Upper lobe of left lung (tissue), 6 donors: ENCODE measurements at places on chromosomes 4 and X. TPM values are rescaled to one million over a fixed set of nuclear protein-coding genes. Genes with fewer than 3 reads are reported as not detected.
A peak's percentile ranks its signal among the peaks of the same experiment; 100 is the strongest.

- H3K4me1 ChIP-seq: peaks cover 4% of the 10 kb centered on the region
- no peaks in the 10 kb centered on the region for H3K27me3 ChIP-seq
- no peak overlapping the region for H3K27ac ChIP-seq
- no peak overlapping the region for H3K4me3 ChIP-seq
Measured at GRCh38 chr4:175935016-175935661, 123.1 kb upstream of the GPM6A start.

DNA sequence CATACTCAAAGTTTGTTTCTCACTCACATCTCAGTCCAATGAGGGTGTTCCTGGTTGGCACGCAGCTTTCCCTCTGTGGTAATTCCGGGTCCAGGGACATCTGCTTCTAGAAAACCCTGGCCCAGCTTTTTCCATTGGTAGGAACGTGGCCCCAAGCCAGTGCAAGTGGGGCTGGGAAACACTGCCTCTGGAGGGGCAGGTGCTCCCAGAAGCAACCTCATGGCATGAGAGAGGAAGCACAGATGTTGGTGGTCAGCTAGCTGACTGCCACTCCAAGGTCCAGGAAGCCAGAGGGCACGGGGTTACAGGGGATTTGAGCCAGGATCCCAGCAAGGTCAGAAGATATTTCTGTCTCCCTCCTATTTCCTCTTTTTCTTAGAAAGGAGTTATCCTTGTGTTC lies 47.5 kb downstream of the DCTD start:
- no peaks in the 10 kb centered on the region for H3K36me3 ChIP-seq
- DNase-seq: no peak

DNA sequence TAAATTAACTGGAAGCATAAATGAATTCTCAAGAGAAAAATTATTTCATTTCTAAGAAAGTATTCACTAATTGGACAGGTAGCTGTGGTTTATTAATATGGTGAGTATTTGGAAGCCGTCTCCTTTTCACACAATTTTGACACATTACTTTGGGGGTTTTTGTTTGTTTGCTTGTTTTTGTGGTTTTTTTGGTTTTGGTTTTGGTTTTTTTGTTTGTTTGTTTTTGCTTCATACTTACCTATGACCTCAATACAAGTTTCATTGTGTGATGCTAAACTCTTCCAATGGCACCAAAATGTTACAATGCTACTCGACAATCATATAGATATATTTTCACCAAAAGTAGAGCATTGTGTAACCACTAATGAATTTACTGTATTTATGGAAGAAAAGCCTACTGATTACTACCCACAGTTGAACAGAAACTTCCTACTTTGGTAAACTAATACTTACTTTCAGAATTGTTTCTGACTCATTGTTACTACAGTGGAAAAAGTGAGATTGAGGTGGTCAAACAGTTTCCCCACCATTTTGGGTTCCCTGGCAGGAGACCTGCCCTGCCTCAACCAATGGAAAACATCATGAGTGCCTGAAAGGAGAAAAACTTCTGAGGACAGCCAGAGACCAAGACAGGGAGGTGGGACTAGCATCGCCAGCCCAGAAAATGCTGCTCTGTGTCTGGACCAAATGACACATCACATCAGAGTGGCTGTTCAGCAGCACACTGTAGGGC lies 443.1 kb downstream of the HNRNPD start:
- no peak overlapping the region for H3K4me3 ChIP-seq
- no peaks in the 10 kb centered on the region for H3K4me1 ChIP-seq
- no peak overlapping the region for H3K27ac ChIP-seq
- H3K36me3 ChIP-seq: no peaks in the 10 kb centered on the region

DNA sequence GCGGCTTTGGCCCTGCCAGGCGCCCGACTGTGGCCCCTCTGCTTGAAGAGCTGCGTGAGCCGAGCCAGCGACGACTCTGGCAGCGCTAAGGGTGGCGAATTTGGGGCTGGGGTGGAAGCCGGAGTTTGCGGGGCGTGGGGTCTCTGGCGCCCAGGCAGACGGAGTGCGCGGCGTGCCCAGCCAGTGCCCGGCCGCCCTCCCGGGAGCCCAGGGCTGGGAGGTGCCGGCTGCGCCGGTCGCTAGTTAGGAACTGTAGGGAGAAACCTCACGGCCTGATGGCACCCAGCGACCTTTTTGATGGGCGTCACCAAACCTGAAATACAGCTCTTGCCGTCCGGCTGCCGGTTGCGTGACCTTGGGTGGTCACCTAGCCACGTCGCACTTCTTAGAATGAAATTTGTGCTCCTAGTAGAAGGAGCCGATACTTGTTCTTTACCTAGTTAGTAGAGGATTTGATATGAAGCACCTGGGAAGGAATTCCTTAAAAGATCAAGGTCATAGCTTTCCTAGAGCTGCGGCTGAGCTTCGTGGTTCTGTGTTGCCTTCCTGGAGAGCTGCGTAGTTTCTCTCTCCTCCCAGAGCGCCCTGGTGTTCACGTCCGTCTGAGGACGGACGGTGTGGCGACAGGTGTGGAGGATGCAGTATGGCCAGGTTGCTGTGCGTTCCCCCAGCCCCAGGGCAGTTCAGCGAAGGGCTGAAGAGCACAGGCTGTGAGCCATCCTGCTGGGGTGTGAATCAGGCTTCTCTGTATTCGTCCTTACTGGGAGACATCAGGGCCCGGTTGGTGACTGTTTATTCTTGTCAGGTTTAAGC lies 680 bp downstream of the MAEA start:
- H3K4me3 ChIP-seq: peak overlapping the region; percentile 96
- H3K4me1 ChIP-seq: peaks cover 35% of the 10 kb centered on the region
- DNase-seq: no peak
- H3K27ac ChIP-seq: peak overlapping the region; percentile 91
- no peaks in the 10 kb centered on the region for H3K27me3 ChIP-seq
- H3K36me3 ChIP-seq: no peaks in the 10 kb centered on the region

MAOA gene
- total RNA-seq: 270 TPM
